ENCODE measurements at places on chromosomes 4 and X. TPM values are rescaled to one million over a fixed set of nuclear protein-coding genes. Genes with fewer than 3 reads are reported as not detected.

COL25A1 gene
- polyA plus RNA-seq = 0.03 TPM

- DNase-seq = peak; percentile 77
Observed at GRCh38 chrX:97616883-97617530, 733.3 kb downstream of the RPA4 start.

GRCh38 chrX:152950786-152951185 lies 43.1 kb downstream of the PNMA5 start:
- no peak for DNase-seq

DNA sequence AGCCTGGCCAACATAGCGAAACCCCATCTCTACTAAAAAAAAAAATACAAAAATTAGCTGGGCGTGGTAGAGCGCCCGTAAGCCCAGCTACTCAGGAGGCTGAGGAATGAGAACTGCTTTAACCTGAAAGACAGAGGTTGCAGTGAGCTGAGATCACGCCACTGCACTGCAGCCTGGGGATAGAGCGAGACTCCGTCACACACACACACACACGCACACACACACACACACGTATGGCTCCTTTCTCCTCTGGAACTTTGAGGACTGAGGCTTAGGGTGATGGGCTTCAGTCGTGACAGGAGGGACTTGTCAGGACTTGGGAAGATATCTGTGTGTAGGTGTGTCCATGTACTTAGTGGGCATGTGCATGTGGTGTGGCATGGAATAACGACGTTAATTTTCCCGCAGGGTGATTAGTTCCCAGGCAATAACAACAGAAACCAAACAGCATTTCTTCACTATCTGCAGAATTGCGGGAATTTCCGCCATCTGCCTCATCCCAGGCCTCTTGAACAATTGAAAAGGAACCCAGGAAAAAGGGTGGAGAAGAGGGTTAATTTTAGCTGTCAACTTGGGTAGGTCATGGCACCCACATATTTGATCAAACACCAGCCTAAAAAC lies 47.7 kb downstream of the RWDD4 start:
- no peak for DNase-seq

CAPN6 gene
- not detected for polyA plus RNA-seq

CYSLTR1 gene
- polyA plus RNA-seq = not detected

HMX1 gene
- polyA plus RNA-seq = not detected

BBS12 gene
- polyA plus RNA-seq = 0.91 TPM

EFNB1 gene
- polyA plus RNA-seq = 7.9 TPM

GRCh38 chrX:53362449-53362848 lies 60.0 kb downstream of the SMC1A start:
- no peak for DNase-seq

DNA sequence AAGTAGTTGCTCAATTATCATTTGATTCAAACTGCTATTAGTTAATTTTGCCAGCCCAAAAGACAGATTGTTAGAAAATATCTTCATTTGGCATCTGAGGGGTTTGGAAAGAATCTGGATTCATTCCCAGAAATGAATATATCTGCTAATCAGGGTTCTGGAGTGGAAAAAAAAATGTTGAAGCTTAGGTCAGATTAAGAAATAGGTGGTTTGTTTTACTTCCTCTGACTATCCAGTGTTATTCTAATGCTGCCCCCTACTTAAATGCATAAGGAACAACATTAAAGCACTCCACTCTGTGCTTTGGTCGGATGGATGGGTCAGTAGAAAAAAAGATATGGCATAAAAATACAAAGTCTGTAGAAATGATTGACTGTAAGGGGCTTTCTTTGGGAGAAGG lies 89.0 kb downstream of the LUZP4 start:
- DNase-seq = peak; percentile 23

TMEM165 gene
- polyA plus RNA-seq = 144 TPM

Data from endothelial cell of umbilical vein (primary cell).